ENCODE measurements at places on chromosomes 5 and 9.

DNA sequence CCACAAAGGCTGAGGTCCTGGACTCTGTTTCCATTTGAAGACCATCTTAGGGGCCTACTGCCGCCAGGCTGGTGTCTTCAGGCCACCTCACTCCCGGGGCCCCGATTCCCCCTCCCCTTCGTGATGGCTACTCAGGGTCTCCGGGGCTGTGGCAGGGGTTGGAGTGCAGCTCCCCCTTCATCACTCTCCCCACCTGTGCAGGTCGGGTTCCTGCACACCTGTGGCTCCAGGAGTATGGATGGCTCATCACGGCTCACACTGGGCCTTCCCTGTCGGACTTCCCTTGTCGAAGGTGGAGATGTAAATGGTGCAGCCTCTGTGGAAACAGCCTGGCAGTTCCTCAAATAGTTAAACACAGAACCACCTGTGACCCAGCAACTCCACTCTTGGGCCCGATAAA, 11.9 kb downstream of the LCN9 start:
- no peak overlapping the region for H3K27ac ChIP-seq
- no peak for DNase-seq
- no peak overlapping the region for H3K4me3 ChIP-seq
- peaks cover 4% of the 10 kb centered on the region for H3K27me3 ChIP-seq
- no peaks in the 10 kb centered on the region for H3K36me3 ChIP-seq

- H3K27ac ChIP-seq: no peak overlapping the region
- peak; percentile 69 for DNase-seq
- H3K4me1 ChIP-seq: peaks cover 14% of the 10 kb centered on the region
- no peak overlapping the region for H3K4me3 ChIP-seq
- H3K36me3 ChIP-seq: no peaks in the 10 kb centered on the region
Observed at GRCh38 chr5:175464074-175464941, 14.1 kb upstream of the SFXN1 start.

GRCh38 chr5:37751227-37751626, 88.6 kb downstream of the GDNF start:
- H3K27me3 ChIP-seq: no peaks in the 10 kb centered on the region
- H3K36me3 ChIP-seq: peaks cover 7% of the 10 kb centered on the region
- no peak overlapping the region for H3K4me3 ChIP-seq
- no peak for DNase-seq
- H3K4me1 ChIP-seq: 0 out of 2 replicates have a peak, but pooled peaks cover 7% of the 10 kb centered on the region
- no peak overlapping the region for H3K27ac ChIP-seq

DNA sequence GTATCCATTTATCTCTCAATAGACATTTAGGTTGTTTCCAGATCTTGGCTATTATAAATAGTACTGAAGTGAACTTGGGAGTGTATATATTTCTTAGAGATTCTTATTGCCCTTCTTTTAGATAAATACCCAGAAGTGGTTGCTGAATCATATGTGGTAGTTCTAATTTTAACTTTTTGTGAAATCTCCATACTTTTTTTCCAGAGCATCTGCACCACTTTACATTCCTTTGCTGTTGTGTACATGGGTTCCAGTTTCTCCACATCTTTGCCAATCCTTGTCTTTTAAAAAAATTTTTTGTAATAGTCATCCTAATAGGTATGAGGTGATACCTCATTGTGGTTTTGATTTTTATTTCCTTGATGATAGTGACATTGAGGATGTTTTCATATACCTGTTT, 303.7 kb downstream of the CCDC171 start:
- H3K27ac ChIP-seq: no peak overlapping the region
- no peaks in the 10 kb centered on the region for H3K27me3 ChIP-seq
- no peaks in the 10 kb centered on the region for H3K4me1 ChIP-seq
- no peaks in the 10 kb centered on the region for H3K36me3 ChIP-seq

DNA sequence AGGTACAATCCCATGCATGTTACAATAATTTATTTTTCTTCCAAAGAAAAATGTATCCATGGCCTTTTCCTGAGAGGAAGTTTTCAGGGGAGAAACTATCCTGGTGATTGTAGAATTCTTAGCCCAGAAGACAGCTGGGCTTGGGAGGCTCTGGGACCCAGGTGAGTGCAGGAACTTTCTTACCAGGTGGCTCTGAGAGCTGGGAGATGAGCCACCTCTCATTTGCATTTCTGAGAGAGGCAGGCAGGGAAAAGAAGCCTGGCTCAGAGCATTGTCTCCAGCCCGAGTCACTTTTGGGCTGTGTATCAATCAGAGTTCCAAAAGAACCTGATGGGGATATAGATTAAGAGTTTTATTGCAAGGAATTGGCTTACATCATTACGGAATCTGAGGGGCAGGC, 52.7 kb downstream of the ALG2 start:
- H3K27me3 ChIP-seq: no peaks in the 10 kb centered on the region
- peaks cover 19% of the 10 kb centered on the region for H3K4me1 ChIP-seq

DNA sequence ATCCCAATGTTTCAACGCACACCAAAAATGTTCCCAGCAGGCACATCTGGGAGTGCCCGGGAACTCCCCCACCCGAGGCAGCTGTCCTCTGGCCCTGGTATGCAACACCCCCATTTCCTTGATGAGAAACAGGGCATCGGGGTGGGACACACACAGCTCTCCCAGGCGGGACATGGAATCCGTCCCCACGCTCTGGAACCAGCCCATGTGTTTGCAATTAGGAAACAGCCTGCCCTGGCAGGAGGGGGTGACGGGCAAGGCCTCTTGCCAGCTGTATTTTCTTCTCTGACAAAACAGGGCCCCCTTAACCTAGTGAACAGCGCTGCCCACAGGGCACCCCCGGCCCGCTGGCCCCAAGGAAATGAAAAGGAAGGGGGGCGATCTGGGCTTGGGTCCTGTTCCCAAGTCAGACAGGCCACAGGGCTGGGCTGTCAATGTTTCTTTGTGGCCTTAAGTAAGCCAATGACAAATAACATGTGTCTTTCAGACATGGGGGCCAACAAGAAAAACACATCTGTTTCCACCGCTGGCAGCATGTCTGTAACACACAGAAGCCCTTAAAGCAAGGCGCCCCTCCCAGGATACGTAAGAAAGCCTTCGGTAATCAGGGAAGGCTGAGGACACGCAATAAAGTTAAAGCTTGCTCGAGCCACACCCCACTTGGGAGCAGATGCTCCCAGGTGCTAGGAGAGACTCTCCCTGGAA, 125.3 kb downstream of the ROR2 start:
- H3K4me3 ChIP-seq: no peak overlapping the region
- H3K4me1 ChIP-seq: no peaks in the 10 kb centered on the region
- DNase-seq: no peak
- no peaks in the 10 kb centered on the region for H3K36me3 ChIP-seq
- H3K27me3 ChIP-seq: no peaks in the 10 kb centered on the region

DNA sequence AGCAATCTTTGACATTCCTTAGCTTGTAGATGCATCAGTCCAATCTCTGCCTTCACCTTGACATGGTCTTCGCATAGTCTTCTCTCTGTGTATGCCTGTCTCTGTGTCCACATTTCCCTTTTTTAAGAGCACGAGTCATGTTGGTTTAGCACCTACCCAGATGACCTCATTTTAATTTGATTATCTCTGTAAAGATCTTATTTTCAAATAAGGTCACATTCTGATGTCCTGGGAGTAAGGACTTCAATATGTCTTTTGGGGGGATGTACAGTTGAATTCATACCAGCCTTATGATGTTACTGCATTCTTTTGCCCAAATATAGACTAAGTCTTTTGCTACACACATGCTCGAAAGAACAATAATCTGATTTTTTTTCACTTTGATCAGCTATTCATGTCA, 6.9 kb downstream of the KCTD16 start:
- H3K27me3 ChIP-seq: no peaks in the 10 kb centered on the region
- peaks cover 10% of the 10 kb centered on the region for H3K4me1 ChIP-seq
- H3K4me3 ChIP-seq: no peak overlapping the region
- H3K27ac ChIP-seq: no peak overlapping the region
- no peak for DNase-seq
- H3K36me3 ChIP-seq: no peaks in the 10 kb centered on the region

GRCh38 chr5:10831419-10831818, 70.4 kb upstream of the DAP start:
- H3K36me3 ChIP-seq: no peaks in the 10 kb centered on the region
- no peaks in the 10 kb centered on the region for H3K27me3 ChIP-seq
- H3K27ac ChIP-seq: peak overlapping the region; percentile 96
- H3K4me1 ChIP-seq: peaks cover 53% of the 10 kb centered on the region
- peak; percentile 99 for DNase-seq

DNA sequence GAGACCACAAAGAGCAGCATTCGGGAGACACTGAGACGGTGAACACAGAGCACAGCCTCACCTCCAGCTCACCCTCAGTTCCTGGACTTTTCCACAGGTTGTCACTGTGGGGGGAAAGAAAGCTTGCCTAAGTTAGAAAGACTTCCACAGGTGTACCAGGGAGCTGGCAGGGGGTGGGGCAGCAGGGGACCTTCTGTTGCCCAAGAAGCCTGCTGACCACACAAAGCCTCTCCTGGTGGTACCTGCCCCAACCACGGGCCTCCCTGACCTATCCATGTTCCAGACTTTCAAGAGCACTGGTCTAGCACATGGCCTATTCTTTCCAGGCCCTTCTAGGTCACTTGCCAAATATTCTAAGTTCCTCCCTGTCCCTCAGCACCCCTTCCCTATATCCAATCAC, 550.8 kb downstream of the BNC2 start:
- H3K27ac ChIP-seq: no peak overlapping the region
- H3K36me3 ChIP-seq: no peaks in the 10 kb centered on the region
- no peak overlapping the region for H3K4me3 ChIP-seq
- no peaks in the 10 kb centered on the region for H3K27me3 ChIP-seq
- H3K4me1 ChIP-seq: no peaks in the 10 kb centered on the region
- DNase-seq: no peak

GRCh38 chr9:95649801-95650213, 133.0 kb upstream of the PTCH1 start:
- no peaks in the 10 kb centered on the region for H3K27me3 ChIP-seq
- H3K36me3 ChIP-seq: no peaks in the 10 kb centered on the region
- H3K4me3 ChIP-seq: peak overlapping the region; percentile 34
- peak overlapping the region; percentile 93 for H3K27ac ChIP-seq
- DNase-seq: peak; percentile 80
- H3K4me1 ChIP-seq: peaks cover 27% of the 10 kb centered on the region

DNA sequence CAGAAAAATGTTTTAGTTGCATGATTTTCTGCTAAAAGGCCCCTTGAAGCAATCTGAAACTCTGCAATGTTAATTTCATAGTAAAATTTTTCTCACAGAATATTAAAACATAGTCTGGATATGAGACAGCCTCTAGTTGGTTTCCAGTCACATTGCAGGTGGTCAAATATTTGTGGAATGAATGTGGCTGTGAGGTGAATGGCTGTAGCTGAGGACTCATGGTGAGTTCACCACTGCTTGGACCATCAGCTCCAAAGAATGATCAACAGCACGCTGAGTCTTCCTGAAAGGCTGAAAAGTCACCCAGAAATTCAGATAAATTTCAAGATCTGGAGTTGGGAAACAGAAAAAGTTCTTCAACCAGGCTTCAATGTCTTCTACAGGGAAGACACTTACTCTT, 79.8 kb downstream of the MAT2B start:
- H3K36me3 ChIP-seq: no peaks in the 10 kb centered on the region
- peak; percentile 55 for DNase-seq
- peaks cover 22% of the 10 kb centered on the region for H3K4me1 ChIP-seq
- H3K27ac ChIP-seq: peak overlapping the region; percentile 82

GRCh38 chr5:116864157-116864837, 289.7 kb upstream of the SEMA6A start:
- H3K4me3 ChIP-seq: no peak overlapping the region
- DNase-seq: no peak
- H3K27ac ChIP-seq: peak overlapping the region; percentile 11
- peaks cover 19% of the 10 kb centered on the region for H3K4me1 ChIP-seq
- no peaks in the 10 kb centered on the region for H3K36me3 ChIP-seq
- H3K27me3 ChIP-seq: no peaks in the 10 kb centered on the region

GRCh38 chr9:133864011-133864410, 125.9 kb upstream of the SARDH start:
- no peak for DNase-seq
- H3K4me1 ChIP-seq: no peaks in the 10 kb centered on the region
- H3K4me3 ChIP-seq: no peak overlapping the region
- H3K27ac ChIP-seq: no peak overlapping the region
- peaks cover 38% of the 10 kb centered on the region for H3K36me3 ChIP-seq

DNA sequence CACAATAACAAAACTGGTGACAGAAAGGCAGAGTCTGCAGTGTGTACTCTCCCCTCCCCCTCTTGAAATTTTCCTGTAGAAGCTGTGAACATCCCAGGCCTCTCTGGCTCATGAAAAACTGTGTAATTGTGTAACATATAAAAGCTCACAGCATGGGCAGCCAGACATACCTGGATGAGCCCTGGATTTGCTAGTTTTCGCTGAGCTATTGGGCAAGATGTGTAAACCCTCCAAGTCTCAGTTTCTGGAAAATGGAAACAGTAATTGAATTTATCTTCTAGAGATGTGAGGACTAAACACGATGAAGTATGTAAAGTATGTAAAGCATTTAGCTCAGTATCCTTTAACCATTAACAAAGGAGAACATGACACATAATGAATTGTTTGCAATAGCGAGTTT, 143.2 kb upstream of the ANKH start:
- no peak overlapping the region for H3K4me3 ChIP-seq
- peak overlapping the region; percentile 78 for H3K27ac ChIP-seq
- DNase-seq: no peak
- H3K36me3 ChIP-seq: no peaks in the 10 kb centered on the region
- H3K27me3 ChIP-seq: no peaks in the 10 kb centered on the region

- H3K4me3 ChIP-seq: no peak overlapping the region
- H3K4me1 ChIP-seq: no peaks in the 10 kb centered on the region
- H3K36me3 ChIP-seq: no peaks in the 10 kb centered on the region
- no peaks in the 10 kb centered on the region for H3K27me3 ChIP-seq
Observed at GRCh38 chr5:58314356-58315210, 145.3 kb downstream of the PLK2 start.

GRCh38 chr5:119626086-119626485, 3.3 kb upstream of the FAM170A start:
- no peak overlapping the region for H3K4me3 ChIP-seq
- H3K27me3 ChIP-seq: no peaks in the 10 kb centered on the region
- H3K27ac ChIP-seq: no peak overlapping the region
- H3K4me1 ChIP-seq: no peaks in the 10 kb centered on the region
- no peaks in the 10 kb centered on the region for H3K36me3 ChIP-seq
- no peak for DNase-seq

All from SJSA1 (cell line).